ENCODE measurements at places on chromosomes 5 and 9.

DNA sequence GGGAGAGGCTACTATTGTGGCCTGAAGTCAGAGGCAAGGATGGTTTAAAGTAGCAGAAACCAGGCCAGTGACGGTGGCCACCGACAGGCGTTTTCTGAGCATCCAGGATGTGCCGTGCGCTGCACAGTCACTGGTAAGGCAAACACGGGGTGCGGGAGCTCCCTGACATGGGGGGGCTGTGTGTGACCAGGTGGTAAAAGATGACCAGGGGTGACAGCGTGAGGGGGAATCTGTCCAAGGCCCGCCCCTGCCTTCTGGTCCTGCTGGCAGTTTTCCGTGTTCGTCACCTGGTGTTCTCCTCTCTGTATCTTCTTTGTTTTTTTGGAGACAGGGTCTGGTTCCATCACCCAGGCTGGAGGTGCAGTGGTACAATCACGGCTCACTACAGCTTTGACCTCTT is 167.4 kb downstream of the ICE1 start:
- no peak for DNase-seq

DNA sequence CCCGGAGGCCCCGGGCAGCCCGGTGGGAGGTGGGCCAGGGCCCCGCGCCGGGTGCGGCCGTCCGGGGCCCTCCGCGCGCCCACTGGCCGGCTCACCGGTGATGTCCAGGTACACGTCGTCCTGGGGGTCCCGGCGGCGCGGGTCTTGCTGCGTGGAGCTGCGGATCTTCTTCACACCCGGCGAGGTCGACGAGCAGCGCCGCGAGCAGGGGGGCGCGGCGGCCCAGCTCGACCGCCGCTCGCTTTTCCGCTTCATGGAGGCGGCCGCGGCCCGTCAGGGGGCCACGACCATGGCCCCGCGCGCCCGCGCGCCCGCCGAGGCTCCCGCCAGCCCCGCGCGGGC is 548 bp downstream of the CDC14B start:
- DNase-seq = no peak

GRCh38 chr5:172052450-172053236 is 46.2 kb upstream of the FBXW11 start:
- no peak for DNase-seq

DNA sequence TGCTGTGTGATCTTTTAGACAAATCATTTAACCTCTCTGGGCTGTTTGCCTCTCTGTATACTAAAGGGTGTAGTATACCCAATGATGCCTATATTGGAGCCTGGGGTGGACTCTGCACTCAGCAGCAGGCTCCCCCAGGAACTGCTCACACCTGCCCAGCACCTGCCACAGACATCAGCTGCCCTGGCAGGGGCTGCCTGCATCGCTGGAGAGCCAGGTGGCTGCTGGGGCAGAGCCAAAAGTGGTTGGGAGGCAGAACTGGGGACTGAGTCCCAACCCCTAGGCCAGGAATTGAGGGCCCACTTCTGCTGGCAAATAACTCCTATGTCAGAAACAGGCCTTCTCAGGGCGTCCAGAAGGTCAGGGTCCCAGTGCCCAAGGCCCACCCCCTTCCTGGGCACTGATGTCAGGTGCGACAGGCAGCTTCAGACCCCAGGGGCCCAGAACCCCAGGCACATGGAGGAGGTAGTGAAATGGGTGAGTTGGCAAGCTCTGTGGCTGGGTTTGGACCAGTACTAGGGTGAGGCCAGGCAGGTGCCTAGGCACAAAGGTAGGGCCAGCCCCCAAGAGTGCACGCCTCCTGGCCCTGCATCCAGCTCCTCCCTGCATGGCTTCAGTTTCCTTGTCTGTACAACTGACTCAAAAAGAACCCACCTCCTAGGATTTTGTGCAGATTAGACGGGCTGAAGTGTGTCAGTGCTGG is 5.8 kb downstream of the UNC5A start:
- DNase-seq = no peak

DNA sequence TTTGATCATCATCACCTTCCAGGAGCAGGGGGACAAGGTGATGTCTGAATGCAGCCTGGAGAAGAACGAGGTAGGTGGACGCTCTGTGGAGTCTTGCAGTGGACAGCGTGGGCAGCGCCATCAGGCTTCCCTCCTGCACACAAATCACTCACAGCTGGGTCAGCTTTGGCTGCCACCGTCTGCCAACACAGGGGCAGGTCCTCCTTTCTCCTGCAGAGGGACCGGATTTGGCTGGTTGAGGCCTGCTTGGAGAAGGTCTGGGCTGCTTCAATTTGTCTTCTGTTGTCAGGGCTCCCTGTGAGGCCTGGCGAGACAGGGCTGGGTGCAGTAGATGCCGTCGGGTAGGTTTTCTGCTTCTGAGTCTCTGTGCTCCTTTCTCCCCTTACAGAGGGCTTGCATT is 180.6 kb downstream of the CACNA1B start:
- no peak for DNase-seq

DNA sequence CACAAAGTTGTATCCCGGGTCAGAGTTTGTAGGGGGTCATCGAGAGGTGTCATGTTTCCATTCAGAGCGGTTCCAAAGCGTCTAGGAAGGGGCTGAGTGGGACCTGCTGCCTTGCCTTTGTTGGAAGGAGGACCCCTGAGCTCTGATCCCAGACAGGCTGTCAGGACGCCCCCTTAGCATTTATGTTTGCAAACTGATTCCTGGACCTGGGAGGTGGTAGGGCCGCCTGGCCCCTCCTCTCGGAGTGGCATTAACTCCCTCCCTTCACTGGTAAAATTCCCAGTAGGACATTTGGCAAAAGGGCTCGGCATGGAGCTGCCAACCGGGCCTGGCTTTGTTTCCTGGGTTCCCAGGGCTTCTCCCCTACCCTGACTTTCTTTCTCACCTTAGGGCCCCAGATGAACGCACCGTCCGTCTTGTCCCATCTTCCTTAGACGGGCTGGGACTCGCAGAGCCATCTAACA is 2.5 kb downstream of the JADE2 start:
- DNase-seq = no peak

GRCh38 chr5:178625679-178626483 is 969 bp downstream of the CLK4 start:
- no peak for DNase-seq

DNA sequence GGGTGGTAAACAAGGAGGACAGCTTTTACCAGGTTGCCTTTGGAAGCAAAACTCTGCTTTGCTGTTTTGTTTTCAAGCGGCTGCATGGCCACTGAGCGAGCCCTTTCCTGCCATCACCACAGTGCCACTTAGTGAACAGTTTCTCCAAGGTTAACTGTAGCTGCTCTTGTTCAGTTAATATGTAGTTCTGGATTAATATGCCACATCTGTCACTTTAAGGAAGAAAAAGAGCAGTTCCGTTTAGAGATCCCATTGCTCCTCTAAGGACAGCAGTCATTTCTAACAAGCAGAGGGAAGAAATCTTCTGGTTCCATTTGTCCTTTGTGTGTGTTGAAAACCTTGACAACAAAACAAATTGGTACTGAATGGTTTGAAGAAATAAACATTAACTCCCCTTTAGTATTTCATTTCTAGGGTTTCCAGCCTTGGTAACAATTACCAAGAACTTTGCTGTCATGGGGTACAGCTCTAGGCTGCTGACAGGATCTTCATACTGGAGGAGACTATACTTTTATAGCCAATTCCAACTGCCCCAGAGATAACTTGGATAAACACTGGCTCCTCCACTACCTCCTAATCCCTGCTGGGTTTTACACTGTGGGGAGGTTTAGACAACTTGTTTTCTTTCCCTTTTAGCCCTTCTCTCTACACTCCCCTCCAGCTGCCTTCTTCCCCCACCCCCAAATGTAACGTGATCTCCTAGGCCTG is 10.3 kb upstream of the ABL1 start:
- DNase-seq = no peak

DNA sequence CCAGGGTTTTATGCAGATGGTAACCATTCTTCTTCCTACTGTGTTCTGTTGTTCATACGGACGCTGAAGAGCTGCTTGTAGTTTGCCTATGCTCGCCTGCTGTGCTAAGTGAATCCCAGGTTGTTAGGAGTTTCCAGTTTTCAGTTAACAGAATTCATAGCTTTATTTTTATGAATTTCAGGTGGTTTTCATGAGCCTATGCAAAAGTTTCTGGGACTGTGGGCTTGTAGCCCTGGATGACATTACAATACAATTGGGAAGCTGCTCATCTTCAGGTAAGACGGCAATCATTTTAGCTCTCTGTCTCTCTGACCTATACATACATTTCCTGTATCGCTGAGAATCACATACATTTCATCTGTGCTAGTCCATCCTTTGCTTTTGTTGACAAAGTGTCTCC is 90.3 kb upstream of the SMC5 start:
- DNase-seq = no peak

DNA sequence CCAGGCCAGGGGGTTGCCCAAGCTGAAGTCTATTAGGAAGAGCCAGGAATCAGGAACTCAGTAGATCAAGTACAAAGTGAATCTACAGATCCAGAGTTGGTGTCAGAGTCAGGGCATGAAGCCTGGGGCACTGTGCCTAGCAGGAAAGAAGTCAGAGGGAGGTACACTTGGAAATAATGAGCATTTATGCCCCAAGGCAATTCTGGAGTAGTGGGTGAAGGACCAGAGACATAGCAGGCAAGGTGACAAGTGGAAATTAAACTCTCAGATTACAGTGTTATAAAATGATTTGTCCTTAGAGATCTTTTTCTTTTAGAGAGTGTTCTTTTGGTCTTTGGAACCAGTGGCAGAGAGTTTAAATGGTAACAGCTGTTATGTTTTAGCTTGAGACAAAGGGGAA is 138.0 kb downstream of the ADAMTSL1 start:
- no peak for DNase-seq

DNA sequence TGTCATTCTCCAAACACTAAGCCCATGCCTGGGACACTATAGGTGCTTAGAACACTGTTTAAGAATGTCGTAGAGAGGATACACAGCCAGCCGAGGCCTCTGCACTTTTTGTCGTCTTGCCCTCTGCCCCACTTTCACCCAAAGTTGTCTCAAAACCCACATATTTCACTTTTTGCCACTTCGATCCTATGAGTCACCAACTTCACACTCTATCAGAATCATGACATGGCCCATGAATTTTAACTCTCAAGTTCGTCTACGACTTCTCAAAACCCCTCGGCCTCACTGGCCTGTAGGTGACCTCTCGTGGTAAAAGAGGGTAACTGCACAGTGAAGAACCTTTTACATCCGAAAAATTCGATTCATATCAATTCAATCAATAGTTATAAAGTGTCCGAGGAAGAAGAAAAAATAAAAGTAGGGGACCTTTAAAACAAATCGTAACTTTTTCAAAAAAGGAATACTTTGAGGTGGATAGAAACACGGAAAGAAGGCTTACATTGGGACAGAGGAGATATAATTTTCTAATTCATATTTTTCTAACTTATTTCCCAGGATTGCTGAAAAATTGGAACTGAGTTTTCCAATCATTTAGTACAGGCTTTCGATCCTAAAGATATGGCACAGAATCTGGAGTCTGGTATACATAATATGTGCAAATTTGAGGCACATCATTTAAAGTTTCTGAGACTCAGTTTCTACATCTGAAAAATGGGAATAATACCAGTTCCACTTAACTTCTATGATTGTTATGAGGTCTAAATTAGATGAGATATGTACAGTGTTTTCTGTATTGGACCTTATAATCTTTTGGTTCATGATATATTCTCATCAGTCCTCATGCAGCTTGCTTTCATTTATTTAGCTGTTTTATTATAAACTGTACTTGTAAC is 122.6 kb downstream of the APBA1 start:
- no peak for DNase-seq

Data from stimulated activated CD8-positive, alpha-beta memory T cell treated with anti-CD3 and anti-CD28 coated beads, Interleukin-7, amount 100 ng/mL, for 1 hour (primary cell).